ENCODE measurements at places on chromosomes 13 and 19.

GRCh38 chr13:28581451-28581850, 77.5 kb upstream of the POMP start:
- DNase-seq, result no peak

- no peak for DNase-seq
Observed at GRCh38 chr13:101829484-101829883, 377.0 kb downstream of the ITGBL1 start.

- no peak for DNase-seq
Observed at GRCh38 chr13:74966814-74967424, 515.0 kb downstream of the TBC1D4 start.

DNA sequence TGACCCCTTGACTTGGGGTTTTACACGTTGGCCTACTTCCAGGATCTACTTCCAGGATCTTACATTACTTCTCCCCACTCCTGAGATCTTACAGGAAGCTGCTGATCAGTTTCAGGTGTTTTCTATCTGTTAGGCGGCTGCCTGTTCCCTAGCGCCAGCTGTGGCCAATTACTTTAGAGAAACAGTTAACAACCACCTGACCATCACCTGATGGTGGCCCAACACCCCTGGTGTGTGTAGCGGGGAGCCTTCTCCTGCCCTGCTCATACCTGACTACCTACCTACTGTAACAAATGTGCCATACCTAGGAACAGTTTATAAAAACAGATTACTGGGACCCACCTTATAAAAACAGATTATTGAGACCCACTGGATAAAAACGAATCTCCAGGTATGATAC, 2.8 kb upstream of the POP4 start:
- no peak for DNase-seq

DNA sequence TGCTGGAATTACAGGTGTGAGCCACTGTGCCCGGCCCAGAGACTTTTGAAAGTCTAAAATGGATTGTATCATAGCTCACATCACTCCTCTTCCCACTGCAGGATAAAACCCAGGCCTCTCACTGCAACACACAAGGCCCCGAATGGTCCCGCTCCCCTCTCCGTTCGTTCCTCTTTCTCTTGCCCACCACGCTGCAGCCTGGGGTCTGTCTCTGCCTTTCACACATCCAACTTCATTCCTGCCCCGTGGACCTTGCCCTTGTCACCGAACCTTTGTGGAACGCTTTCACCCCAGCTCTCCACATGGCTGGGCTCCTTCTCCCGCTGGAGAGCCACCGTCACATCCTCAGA, 42.6 kb downstream of the NFIC start:
- DNase-seq, result no peak

- DNase-seq, result peak; percentile 29
Observed at GRCh38 chr19:6590827-6591319, at the start of gene CD70. Gene CD70, minus strand, starts transcription at chr19:6591150. Its CDS starts 148 bp downstream, at chr19:6591002.

- peak; percentile 62 for DNase-seq
Observed at GRCh38 chr13:106329941-106330340, 205.5 kb downstream of the EFNB2 start.
